ENCODE measurements at places on chromosomes 5 and 9.

GRCh38 chr5:152425083-152425482, 20.0 kb upstream of the NMUR2 start:
- DNase-seq, result no peak

- no peak for DNase-seq
Observed at GRCh38 chr5:68352166-68352565, 136.6 kb downstream of the PIK3R1 start.

DNA sequence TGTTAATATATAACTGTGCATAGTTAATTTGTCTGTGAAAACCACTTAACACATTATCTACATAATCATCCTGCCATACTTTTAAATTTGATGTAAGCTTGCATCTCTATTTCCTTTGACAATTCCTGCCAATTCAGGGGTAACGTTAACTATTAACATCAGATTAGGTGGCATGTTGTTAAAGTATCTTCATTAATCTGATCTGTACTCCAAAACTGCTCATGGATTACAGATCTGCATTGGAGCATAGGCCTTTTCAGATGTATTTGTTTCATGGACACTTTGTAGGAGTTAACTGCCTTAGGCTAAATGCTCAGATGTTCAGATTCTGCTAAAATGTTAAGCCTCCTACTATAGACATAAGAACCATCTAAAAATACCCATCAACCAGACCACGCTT, 3.1 kb downstream of the RPS6 start:
- DNase-seq, result no peak

GRCh38 chr5:65938256-65938655, 11.9 kb downstream of the ERBIN start:
- no peak for DNase-seq

DNA sequence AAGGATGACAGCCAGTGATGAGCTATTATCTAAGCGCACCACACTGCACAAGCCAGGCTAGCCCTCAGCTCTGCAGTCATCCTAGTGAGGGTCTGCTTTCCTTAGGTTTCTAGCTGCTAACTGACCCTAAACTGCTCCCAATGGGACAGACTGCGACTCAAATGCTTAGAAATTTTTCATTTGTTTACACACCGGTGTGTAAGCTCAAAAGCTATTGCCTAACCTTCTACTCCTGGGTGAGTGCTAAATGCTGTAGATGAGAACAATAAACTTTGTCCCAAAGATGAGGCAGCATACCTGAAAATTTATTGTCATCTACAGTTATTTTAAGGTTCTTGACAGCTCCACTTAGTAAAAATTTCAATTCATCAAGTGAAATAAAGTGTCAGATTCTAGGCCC, 311.4 kb downstream of the TMEM167A start:
- DNase-seq, result no peak

GRCh38 chr9:113651896-113652295, 188.4 kb downstream of the RGS3 start:
- no peak for DNase-seq

GRCh38 chr9:121975801-121976277, 117.3 kb downstream of the TTLL11 start:
- DNase-seq, result no peak

DNA sequence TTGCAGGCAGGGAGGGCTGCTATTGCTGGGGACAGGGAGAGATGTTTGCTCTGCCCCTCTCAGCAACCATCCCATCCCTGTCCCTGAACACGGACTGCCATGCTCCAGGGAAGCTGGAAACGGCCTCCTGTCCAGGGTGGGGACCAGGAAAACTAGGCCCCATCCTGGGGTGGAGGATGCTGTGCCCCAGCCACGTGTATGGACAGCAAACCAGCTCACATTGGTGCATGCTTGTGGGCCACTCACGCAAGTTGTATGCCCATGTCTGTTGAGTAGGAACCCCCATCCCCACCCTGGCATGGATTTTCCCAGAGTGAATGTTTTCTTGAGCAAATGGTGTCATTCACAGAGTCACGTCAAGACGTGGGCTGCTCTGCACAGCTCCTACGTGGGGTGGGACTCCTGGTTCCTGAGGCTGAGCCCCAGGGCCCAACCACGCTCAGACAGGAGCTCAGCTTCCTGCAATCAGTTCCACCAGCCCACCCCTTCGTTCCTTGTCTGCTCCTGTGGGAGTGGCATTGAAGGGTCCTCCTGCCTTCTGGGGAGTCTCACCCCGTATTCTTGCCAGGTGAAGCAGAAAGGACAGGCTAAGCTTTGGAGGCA, 4.6 kb downstream of the UNC5A start:
- DNase-seq, result no peak

- DNase-seq, result no peak
Observed at GRCh38 chr5:179906294-179906794, 1.4 kb downstream of the TBC1D9B start.

- no peak for DNase-seq
Observed at GRCh38 chr5:150758203-150758530, 650 bp downstream of the DCTN4 start.

GRCh38 chr9:131177898-131178297, 52.5 kb downstream of the NUP214 start:
- DNase-seq, result no peak

- no peak for DNase-seq
Observed at GRCh38 chr5:1476181-1476966, 31.1 kb upstream of the SLC6A3 start.

- no peak for DNase-seq
Observed at GRCh38 chr9:77166193-77166592, 11.1 kb upstream of the VPS13A start.

DNA sequence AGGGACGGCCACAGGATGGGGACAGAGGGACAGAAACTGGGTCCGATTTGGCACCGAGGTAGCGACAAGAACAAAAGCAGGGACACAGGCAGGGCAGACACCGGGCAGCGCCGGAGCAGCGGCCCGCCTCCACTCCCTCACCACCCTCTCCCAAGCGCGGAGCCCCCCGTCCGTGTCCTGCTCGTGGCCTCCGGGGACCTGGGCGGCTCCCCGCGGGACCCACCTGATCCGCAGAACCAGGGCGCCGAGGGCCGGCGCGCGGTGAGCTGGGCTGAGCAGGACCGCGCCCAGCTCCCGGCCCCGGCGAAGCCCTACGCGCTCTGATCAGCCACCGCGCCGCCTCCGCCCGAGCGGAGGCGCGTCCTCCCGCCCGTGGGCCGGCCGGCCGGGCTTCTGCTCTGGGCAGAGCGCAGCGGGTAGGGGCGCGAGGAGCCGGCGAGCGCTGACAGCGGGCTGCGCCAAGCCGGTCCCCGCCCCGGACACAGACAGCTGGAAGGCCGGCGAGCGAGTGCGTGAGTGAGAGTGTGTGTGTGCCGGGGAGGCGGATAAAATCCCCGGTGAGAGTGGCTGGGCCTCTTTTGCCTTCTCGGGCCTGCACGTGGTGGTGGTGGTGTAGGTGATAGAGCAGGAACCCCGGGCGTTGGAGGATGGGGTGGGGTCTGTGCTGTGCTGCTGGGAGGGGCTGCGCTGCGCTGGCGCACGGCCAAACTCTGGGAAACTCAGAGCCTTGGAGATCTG, at the start of gene GGTA1:
GGTA1 (minus strand) TSS at position 418 of the 738 bp plus-strand sequence. CDS start 31,922 bp downstream, outside the sequence.
- no peak for DNase-seq

GRCh38 chr5:102483736-102484135, 15.1 kb downstream of the SLCO6A1 start:
- DNase-seq, result no peak

DNA sequence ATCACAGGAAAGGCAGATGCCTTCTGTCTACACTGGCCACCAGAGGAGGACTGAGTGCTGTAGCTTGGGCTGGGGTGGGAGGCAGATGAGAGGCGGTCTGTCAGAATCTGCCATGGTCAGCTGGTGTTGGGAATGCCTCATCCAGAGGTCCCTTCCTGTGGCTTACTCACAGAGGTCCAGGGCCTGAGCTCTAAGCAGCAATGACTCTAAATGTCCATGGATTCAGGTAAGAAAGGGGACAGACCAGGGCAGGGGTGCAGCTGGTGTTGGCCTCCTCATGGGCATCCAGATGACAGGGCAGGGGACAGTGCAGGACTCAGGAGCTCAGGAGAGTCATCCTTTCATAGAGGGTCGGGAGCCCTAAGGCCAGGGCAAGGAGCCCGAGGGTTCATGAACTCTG, 165.0 kb downstream of the ICE1 start:
- DNase-seq, result no peak

GRCh38 chr9:71662082-71662481, 106.2 kb downstream of the CEMIP2 start:
- no peak for DNase-seq

DNA sequence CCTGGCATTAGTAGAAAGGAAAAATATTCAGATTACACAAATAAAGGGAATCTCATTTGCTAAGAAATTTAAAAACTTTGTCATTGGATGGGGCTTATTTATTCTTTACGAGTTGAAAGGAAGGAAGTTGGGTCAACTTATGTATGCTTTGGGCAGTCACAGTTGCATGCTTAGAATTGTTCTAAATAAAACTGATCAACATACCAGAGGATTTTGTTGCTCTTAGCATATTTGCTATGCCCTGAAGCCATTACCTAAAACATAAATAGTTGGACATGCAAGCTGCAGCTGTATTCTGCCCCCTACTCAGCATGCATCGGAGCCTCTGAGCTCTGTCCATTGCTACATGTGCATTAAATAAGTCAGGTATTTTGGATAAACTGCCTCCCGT, 172.7 kb upstream of the MEF2C start:
- no peak for DNase-seq

GRCh38 chr5:26681861-26682260, 356.5 kb downstream of the CDH9 start:
- no peak for DNase-seq

DNA sequence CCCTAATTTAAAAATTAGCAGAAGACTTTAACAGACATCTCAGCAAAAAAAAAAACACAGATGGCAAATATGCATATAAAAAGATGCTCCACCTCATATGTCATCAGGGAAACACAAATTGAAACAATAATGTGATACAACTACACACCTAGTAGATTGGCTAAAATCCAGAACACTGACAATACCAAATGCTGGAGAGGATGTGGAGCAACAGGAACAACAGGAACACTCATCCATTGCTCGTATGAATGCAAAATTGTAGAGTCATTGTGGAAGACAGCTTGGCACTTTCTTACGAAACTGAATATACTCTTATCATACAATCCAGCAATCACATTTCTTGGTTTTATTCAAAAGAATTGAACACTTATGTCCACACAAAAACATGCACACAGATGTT, 22.1 kb downstream of the MCIDAS start:
- DNase-seq, result no peak

GRCh38 chr5:42036379-42036778, 111.3 kb downstream of the FBXO4 start:
- DNase-seq, result no peak

GRCh38 chr9:128405077-128405779, 15.4 kb upstream of the CERCAM start:
- DNase-seq, result no peak

DNA sequence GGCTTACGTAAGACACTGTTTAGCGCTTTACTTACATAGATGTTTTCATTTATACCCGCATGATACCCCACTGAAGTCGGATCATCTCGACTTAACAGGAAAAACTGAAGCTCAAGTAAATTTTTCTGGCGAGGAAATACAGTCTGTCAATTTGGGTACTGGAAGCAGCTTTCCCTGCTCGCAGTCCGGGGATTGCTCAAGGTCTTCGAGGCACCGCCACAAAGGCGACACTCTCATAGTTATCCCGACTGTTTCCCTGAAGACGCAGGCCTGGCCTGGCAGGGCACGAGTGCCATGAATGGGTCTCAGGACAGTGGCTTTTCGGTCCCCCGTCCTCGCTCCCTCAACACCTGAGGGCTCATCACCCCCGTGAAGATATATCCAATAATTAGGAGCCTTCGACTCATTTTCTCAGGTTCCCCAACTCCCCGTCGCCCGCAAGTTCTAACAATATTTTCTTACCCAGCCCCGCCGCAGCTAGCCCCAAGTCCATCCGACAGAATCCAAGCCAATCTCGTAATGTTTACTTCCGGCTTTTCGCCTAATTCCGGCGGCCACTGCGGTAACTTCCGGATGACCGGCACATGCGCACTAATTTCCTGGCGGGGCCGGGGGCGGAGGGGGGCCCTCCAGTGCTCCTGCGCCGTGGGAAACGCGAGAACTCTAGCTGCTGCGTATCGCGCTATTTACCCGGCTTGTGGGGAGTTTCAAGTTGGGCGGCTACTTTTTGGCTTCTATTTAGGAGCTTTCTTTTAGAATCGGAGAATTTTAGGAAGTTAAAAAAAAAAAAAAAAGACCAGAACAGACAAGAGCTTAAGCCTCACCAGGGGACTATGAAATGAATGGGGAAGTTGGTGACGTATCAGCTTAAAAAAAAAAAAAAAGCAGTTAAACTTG, at the start of gene SLU7:
SLU7 (minus strand) TSS at position 521 of the 897 bp plus-strand sequence. CDS start 3,787 bp downstream, outside the sequence.
- DNase-seq, result peak; percentile 91

- peak; percentile 26 for DNase-seq
Observed at GRCh38 chr5:138874771-138875551, at the start of gene LRRTM2. LRRTM2 (minus strand) TSS chr5:138875335; CDS start chr5:138874911, 424 bp downstream.

DNA sequence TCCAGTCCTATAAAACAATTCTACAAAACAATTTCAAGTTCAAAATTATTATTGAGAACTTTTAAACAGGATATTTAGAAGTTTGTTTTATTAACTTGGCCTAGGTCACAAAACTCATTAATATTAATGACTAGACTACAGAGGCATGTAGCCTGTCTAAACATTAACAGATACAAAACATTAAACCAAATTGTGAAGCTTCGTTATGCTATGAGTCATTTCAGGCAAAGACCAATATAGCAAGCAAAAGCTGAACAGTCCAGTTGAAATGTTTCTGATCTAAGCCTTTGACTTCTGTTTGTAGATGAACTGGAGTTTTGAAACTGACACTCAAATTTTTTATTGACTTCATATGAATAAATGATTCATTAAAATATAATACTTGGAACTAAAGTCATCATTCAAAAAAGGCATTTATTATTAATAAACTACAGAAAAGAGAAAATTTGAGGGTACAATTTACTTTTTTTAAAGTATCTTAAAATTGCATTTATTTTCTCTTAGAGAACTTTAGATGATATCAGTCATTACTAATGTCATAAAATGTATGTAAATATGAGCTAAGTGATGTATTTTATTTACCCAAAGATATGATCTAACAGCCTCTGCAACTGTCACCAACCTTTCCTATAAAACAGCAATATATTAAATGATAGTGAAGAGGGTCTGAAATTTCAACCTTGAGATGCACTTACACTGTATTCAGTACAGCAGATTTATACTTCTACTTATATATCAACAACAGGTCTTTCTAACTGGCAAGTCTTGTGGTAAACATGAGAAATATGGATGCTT, 188.8 kb downstream of the COMMD10 start:
- DNase-seq, result no peak

All from smooth muscle cell of the brain vasculature (primary cell).